K562 (cell line): ENCODE measurements at places on chromosomes 13 and 19. TPM values are rescaled to one million over a fixed set of nuclear protein-coding genes. Genes with fewer than 3 reads are reported as not detected.

GRCh38 chr13:63605962-63606361 is 2190.3 kb upstream of the PCDH20 start:
- no peak for DNase-seq

- DNase-seq: no peak
Measured at GRCh38 chr19:38666663-38667511, 19.4 kb downstream of the ACTN4 start.

GRCh38 chr13:26718872-26719271 is 41.7 kb downstream of the GPR12 start:
- DNase-seq: no peak

DNA sequence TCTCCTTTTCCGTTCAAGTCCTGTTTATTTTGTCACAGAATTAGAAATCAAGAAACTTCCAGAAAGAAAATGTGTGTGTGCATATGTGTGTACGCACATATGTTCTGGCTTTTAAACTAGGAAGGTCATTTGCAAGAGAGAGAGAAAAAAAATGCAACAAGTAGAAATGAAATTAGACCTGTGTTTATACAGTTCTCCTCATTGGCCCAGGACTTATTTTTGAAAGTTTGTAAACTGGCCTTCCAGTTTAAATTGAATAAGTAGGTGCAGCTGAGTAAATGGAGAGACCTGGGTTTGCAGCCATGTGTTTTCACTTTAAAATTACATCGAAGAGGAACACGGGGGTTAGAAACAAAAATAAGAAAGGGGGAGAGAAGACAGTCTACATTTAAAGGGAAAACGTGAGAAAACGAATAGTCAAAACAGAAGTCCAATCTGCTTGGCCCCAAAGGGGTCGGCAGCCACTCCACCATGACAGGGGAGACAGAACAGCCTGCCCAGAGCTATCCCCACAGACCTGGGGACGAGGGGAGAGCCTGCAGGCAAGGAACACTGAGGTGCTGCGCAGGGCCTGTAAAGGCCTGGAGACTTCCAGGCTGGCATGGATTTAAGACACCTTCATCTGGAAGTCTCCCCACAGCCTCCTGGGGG is 216.8 kb upstream of the MAB21L1 start:
- no peak for DNase-seq

DNA sequence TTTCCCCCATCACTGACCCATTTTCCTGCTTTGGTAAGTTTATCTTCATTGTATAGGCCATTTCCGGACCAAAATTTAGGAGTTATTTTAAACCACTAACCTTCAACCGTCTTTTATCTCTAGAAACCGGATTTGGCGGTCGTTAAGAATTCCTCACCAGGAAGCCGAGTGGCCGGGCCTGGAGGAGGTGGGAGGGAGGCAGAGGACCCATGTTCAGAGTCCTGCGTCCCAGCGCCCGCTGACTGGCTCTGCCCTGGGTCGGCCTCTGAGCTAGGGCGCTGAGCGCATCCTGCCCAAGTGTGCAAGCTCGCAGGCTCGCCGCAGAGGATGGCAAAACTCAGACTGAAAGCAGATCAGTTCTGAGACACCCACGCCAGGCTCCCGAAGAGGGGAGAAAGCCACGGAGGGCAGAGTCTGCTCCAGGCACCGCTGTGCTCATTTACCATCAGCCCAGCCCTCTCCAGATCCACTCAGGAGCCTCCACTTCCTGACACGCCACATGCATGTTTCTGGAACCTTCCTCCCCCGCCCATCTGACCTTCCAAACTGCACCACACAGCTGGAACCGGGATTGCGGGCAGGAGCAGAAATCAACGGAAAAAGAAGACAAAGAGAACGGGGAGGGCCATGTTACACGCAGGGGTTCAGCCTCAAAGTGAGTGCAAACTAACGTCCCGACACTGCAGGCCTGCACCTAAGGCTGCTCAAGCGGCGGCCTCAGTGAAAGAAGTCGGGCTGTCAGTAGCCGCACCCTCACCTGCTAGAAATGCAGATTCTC is 8.3 kb downstream of the COL4A1 start:
- no peak for DNase-seq

Gene ATP4A
- total RNA-seq: not detected in 2 replicates

Gene CYP4F2
- total RNA-seq: 0.22 and 0.51 TPM in 2 replicates

Gene LAIR1
- 0.20 and 0.24 TPM in 2 replicates for total RNA-seq

Gene FFAR1
- total RNA-seq: not detected in 2 replicates
